Pancreas (tissue), 10 donors: ENCODE measurements at places on chromosomes 4 and X. TPM values are rescaled to one million over a fixed set of nuclear protein-coding genes. Genes with fewer than 3 reads are reported as not detected.

DNA sequence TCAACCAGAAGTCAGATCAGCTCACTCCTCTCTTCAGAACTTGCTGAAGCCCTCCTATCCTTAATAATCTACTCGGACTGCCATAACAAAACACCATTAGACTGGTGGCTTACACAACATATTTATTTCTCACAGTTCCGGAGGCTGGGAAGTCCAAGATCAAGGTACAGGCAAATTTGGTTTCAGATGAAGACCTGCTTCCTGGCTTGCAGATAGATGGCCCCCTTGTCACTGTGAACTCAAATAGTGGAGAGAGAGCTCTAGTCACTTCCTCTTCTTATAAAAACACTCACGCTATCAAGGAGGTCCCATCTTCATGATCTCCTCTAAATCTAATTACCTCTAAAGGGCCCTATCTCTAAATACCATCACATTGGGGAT is 125.1 kb downstream of the CAMK2D start:
- no peak for DNase-seq

DNA sequence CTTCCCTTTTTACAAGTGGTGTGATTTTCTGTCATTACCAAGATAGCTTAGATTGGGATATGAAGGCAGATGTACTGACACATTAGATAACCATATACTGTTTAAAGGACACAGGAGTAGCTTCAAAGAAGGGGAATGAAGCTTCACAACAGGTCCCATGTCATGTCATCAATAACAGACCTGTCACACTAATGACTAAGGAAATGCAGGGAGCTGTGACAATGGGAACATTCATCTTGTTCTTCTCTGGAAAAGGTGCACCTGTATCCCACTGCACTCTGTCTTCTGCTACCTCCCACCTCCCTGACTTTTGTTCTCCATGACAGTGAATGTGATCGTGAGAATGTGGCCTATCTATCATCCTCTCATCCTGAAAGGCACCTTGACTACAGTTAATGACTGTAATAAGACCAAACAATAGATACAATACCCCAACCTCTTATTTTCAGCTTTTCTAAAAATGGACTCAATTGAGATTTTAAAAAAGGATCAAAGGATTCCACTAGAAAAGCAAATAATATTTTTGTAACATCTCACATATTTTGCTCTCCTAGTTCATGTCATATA is 472.5 kb downstream of the STPG2 start:
- no peak for DNase-seq

DNA sequence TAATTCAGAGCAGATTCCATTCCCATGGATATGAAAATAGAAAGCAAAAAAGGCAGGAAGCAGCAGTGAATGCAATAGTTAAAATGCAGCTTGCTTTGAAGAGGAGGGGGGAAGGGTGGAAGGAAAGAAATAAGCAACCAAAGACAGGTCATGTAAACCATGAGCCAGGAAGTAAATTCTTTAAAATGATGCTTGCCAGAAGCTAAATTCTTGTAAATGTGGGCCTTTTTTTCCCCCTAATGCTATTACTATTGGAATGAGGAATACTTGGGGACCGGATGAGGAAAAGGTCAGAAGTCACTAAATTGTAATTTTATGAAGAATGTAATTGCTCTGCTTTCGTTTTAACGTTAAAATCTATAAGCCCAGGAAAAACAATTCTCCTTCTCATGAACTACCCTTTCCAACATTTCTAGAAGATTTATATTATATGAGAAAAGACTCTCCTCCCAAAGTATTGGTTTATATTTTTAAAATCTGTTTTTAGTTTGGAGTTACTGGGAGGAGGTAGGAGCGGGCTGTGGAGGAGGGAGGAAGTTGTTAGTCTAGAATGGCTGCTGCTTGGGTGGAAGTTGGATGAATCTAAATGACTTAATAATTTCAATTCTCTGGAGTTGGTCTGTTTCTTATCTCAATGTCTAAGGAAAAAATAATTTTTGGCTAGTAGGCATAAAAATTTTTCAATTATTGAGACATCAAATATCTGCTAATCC is 77.6 kb upstream of the PCDH18 start:
- no peak for DNase-seq

- peak; percentile 36 for DNase-seq
These were observed 1.5 kb downstream of the KLF8 start for GRCh38 chrX:56233682-56234081.

GRCh38 chr4:46372878-46373277 is 17.1 kb downstream of the GABRA2 start:
- DNase-seq, result no peak

DNA sequence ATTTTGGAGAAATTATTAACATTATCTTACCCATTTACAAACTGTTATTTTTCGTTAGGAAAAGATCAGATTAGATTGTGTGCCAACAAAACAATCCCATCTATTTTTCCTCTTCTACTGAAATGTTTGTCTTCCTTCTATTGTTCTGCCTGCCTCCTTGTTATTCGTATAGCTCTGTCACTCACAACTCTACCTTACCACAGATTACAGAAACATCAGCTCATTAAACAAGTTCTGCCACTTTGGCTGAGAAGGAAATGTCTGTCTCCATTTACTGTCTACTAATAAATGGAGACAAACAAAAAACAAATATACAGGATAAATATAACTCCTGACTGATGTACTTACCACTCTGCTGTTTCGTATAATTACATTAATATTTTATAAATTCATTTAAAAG is 211.4 kb downstream of the ENOX2 start:
- DNase-seq, result no peak

- DNase-seq, result no peak
These were observed 417 bp downstream of the PPP2R2C start for GRCh38 chr4:6472008-6472386.

DNA sequence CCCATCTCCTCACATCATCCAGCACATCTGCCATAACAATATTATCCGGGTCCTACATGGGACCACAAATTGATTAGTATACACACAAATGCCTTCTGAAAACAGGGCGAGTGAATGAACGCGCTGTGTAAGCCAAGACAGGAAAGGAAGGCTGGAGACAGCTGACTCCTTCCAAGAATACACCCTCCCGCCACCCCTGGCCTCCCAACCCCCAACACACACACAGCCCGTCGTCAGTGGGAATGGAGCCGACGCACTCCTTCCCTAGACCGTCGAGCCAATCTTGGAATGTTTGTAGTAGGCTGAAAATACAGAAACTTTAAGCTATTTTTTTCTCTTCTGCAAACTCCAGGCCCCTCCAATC is 319 bp upstream of the MAGEH1 start:
- DNase-seq, result no peak

GRCh38 chr4:125702406-125702805 is 387.7 kb downstream of the FAT4 start:
- no peak for DNase-seq

GRCh38 chrX:17606231-17606630 is 131.1 kb upstream of the SCML1 start:
- DNase-seq, result no peak

DNA sequence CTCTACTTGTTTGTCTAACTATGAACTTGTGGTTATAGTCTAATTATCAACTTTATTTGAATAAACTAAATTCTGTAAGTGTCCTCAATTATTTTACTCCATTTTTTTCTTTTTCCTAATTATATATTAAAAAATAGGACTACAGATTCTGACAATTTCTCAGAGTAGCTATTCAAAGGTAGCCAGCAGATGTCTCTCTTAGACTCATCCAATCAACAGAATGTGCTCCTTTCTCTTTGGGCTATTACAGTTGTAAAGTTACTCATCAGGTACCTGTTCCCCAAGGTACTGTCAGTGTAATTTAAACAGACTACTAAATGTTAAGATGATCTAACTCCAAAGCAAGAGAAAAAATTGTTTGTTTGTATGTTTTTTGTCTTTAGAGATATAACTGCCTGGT is 248.6 kb downstream of the PCDH18 start:
- DNase-seq, result no peak

DNA sequence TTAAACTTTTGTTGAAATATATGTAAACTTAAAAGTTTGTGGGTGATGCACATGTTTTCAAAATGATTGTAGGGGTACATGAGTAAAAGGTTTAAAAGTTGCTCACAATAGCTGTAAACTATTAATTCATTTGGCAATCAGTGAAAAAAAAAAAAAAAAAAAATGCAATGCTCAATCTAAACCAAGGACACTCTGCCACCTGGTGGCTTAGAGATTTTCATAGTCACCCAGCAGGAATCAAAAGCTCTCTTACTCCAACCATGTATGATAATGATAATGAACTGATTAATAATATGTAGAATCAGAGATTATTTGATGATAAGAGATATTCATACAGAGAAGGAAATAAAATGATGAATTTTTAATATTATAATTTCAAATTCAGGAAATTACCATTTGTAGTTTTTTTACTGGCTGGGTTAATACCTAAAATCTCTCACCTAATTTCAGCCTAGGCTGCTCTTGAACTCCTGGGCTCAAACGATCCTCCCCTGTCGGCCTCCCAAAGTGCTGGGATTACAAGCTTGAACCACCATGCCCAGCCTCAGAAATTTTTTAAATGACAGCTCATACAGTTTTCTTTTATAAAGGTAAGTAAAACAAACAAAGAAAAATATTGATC is 46.9 kb upstream of the SLC25A4 start:
- DNase-seq, result no peak

DNA sequence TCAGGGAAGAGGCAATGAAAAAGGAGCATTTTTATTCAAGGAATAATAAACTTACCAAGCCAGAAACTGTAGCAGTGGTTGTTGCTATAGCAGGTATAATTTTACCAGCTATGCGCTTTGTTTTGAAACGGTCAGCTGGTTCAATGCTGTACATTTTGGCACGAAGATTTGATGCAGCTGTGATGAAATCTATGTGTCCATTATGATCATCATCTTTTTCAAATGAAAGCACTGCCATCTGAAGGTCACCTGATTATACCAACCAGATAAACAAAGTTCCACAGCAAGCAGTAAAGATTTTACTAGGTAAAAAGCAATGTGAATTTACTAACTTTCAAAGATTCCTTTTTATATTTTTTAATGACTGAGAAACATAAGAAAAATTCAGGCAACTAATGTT is 66.4 kb downstream of the STAP1 start:
- DNase-seq, result no peak

DNA sequence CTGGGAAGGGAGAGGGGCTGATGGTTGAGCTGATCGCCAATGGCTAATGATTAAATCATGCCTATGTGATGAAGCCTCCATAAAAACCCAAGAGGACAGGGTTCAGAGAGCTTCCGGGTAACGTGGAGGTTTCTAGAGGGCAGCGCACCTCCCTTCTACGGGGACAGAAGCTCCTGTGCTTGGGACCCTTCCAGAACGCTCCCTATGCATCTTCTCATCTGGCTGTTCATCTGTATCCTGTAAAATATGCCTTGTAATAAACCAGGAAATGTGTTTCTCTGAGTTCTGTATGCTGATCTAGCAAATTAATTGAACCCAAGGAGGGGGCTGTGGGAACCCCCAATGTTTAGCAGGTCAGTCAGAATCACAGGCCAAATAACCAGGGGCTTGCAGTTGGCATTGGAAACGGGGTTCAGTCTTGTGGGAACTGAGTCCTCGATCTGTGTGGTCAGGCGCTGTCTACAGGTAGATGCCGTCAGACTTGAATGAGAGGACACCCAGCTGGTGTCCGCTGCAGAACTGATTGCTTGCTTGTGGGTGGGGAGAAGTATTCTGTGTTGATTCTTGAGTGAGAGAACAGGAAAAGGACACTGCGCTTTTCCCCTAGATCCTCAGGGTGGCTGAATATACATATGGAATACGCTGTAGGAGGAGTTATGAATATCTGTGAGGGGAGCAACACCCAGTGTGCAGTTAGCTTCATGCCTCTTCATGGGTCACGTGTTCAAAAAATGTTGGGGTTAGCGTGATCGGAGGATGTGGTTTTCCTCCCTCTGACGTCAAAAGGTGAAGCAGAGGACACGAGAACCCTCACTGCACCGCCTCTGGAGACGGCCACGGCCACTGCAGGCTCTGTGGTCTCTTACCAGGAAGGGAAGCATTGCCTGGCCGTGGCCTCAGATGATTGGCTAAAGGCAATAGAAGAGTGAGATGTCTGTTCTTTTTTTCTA is 29.2 kb downstream of the HTT-AS start:
- no peak for DNase-seq

DNA sequence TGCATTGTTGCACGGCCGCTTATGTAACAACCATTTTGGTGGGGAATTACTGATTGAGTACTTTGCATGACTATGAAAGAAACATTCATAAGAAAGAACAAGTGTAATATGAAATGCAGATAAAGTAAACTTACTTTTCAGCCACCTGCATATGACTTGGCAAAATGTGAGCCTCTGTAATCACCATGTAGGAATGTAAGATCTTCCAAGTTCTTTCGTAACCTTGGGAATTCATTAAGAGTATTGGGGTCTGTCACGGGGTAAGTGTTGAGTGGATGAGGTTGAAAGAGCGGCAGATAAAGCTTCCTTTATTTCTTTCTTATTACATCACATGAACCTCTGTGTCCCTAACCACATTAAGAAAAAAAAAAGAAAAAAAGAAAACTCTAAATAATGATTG is 348.5 kb upstream of the NR3C2 start:
- DNase-seq, result no peak

DNA sequence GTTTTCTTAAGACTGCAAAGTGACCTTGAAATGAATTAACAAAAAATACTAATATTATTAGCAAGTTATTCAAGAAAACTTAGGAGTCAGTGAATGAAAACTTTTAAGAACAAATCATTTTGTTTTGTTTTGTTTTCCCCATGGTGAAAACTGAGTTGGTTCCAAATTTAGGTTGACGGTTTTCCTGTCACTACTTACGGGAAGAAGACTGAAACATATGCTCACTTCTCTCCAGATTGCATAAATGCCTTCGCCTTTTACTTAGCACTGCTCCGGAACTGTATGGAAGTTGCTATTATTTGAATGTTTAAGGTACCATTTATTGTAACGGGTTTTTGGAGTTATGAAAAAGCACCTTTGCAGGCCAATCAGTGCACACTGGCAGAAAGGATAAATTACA is 42.8 kb downstream of the DOCK11 start:
- no peak for DNase-seq

DNA sequence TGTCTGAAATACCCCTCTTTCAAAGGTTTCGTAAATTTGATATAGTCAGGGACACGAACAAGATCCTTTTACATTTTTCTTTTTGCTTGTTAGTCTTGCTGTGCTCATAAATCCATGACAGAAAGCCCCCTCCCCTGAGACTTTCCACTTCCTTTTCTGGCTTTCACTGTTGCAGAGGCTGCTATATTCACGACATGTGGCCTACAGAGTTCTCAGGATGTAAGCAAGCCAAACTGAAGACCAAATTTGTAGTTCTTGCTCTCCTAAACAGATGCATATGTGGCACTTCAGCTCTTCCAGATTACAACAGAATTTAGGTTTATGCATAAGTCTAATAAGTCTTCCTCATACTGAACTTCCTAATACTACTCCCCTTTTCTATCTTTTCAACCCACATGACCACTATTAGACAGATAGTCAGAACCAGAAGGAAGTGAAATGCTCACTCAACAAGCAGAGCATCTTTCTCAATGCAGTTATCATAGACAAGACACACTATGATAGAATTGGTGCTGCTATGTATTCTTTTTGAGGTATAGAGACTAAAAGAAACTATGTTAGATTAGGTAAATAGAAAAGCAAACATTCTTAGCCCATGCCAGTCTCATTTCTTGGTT is 15.0 kb downstream of the BTK start:
- DNase-seq, result no peak

Gene ATXN3L
- total RNA-seq, result not detected

Gene ERCC6L
- total RNA-seq, result not detected

Gene KLB
- 1.9 TPM for total RNA-seq

Gene SLC6A14
- not detected for total RNA-seq

Gene CORIN
- 0.23 TPM for total RNA-seq

Gene AFP
- total RNA-seq, result not detected

Gene NXF2
- total RNA-seq, result not detected
